BJ (cell line): ENCODE measurements at places on chromosomes 16 and 17.
A peak's percentile ranks its signal among the peaks of the same experiment; 100 is the strongest.

GRCh38 chr17:69535016-69535570, 120.6 kb downstream of the MAP2K6 start:
- DNase-seq, result no peak

DNA sequence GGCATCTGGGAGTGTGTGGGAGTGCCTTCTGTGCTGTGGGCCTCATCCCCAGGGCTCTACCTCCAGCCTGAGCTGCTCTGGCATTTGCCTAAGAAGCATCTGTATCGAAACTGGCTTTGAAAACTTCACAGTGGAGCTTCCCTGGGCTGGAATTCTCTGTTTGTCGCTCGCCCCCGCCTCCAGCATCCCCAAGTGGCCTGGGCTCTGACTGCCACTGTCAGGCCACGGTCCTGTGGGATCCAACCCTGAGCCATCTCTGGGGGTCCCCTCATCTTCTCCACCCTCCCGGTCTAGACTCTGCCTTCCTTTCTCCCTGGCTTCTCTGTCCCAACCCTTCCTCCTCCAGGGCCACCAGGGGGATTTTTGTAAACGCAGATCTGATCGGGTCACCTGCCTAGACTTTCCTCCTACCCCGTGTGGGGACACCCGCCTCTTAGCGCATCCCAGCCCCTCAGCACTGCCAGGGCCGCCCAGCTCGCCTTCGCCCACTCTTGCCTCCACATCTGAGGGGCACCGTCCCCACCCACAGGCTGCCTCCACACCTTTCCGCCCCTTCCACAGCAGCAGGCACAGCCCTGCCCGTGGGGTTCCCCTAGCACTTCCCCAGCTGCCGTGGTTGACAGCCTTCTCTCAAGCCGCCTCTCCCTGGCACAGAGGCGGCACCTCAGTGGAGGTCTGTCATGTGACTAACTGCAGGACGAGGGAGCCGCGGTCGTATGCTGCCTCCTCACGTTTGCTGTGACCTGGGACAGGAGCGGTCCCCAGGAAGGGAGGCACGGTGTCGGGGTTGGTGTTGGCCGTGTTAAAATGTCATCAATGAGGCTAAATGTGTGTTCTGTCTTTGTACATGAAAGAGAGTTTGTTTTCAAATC, 12.0 kb downstream of the TBC1D24 start:
- no peak for DNase-seq

GRCh38 chr17:19244781-19245180, 7.6 kb downstream of the EPN2 start:
- DNase-seq, result no peak

DNA sequence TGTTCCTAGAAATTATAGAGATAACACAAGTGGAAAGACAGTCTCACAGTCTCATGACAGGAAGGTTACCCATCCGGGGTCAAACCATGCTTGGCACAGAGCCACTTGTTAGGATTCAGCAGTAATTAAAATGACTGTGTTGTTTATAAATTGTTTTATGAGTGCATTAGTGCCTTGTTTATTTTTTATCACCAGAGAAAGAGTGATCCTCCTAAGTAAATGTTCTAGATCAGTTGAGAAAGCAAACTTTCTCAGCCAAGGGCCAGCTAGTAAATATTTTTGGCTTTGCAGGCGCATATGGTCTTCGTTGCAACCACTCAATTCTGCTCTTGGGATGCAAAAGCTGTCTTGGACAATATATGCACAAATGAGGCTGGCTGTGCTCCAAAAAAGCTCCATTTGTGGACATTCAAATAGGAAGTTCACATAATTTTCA, 253.9 kb upstream of the CACNG5 start:
- DNase-seq, result peak; percentile 65

GRCh38 chr16:11203111-11203623, 52.8 kb downstream of the SOCS1 start:
- DNase-seq, result no peak

GRCh38 chr16:78988361-78988969, 612.1 kb downstream of the MAF start:
- DNase-seq, result no peak

DNA sequence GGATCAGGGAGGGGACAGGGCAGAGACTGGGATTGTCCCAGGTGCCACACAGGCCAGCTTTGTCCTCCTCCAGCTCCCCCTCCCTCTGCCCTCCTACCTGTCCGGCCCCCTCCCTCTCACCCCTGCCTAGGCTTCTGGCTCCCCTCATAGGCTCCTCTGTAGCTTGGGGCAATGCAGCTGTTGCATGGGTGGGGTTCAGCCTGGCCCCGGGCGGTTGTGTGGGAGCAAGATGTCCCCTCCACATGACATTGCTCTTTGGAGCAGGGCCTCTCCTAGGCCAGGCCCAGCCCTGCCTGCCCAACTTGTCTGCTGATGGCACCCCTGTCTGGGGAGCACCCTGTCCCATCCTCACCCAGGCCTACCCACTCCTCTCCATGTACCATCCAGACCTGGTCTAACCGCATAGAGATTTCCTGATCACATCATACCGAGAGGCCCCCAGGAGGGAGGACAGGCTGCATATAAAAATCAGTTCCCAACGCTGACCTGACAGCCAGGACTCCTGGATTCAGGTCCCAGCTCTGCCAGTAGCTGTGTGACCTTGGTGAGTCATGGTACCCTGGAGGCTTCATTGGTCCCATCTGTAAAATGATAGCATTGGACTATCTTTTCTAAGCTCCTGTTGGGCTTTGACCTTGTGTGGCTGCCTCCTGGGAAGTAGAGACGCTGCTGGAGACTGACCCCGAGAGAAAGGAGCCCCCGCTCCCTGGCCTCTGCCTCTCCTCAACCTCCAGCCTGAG, 48.8 kb upstream of the DLX4 start:
- no peak for DNase-seq

- peak; percentile 72 for DNase-seq
These were observed 9.8 kb downstream of the SLC16A3 start for GRCh38 chr17:82238472-82239201.

GRCh38 chr16:53629607-53630312, 73.9 kb downstream of the RPGRIP1L start:
- no peak for DNase-seq

DNA sequence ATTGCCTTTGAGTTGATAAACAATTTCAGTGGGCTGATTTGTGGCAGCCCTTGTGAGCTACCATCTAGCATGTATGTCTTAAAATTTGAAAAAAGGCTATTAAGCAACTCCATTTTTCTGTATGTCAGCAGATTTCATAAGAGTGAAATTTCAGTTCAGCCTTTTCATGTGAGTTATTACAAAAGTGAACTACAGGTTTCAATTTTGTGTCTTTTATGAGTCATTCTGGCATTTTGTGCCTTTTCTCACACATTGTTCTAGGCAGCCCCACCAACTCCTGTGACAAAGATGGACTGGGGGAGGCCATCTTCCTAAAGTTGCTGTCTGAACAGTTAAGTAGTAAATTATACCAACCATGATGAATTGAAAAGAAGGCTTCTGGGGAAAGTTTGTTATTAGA, 52.1 kb downstream of the USP10 start:
- no peak for DNase-seq

DNA sequence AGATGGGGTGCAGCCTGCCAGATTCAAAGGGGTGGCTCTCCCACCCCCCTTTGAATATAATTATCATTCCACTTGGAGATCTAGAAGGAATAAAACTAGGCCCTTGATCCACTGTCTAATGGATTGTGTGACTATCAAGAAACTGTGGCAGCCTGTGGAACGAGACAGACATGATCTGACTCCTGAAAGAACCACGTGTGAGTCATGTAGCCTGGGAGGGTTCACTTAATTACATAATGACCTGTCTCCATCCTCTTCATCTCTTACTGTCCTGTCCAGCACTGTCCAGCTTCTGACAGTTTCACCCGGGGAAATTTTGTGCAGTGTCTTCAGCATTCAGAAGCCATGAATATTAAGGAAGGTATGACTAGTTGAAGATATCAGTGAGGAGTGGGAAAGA, 43.3 kb upstream of the CDH13 start:
- no peak for DNase-seq
